CD4-positive, alpha-beta T cell treated with Interleukin-17A for 1 hour (primary cell): ENCODE measurements at places on chromosomes 16 and 17.

- peak; percentile 25 for DNase-seq
These were observed 638 bp upstream of the TMEM88 start for GRCh38 chr17:7854078-7854777.

DNA sequence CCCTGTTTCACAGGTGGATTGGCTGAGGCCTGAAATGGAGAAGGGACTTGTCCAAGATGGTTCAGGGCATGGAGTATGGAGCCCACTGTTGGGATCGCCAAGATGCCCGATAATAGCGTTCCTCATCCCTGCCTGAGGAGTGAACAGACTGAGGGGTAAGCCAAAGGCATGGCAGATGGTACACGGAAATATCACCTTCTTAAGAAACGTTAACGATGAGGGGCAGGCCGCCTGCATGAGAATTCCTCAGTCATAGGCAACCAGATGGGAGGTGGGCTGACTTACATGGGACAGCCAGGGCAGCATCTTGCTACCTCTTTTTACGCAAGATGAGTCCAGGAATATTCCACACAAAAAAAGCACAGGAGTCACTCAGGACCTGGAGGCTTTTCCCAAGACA is 188.1 kb downstream of the CCDC182 start:
- no peak for DNase-seq

GRCh38 chr16:73025151-73025855 is 22.6 kb downstream of the ZFHX3 start:
- DNase-seq = no peak

DNA sequence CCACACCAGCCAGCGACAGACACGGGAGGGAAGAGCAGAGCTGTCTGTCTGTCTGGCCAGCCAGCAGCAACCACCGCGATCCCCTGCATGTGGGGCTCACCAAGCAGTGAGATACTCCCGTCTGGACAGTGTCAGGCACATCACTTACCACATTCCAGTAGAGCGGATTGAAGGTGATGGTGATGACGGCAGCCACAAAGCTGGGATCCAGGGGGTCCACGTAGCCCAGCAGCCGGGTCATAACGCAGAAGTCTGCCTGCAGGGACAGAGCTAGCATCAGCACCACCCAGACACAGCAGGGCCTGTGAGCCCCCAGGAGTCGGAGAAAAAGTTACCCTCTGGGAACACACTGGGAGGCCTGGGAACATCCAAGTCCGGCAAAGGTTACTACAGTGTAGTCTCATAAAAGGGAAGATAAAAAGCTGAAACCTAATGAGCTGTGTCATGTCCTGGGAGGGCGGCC is 14.7 kb downstream of the PEMT start:
- no peak for DNase-seq

DNA sequence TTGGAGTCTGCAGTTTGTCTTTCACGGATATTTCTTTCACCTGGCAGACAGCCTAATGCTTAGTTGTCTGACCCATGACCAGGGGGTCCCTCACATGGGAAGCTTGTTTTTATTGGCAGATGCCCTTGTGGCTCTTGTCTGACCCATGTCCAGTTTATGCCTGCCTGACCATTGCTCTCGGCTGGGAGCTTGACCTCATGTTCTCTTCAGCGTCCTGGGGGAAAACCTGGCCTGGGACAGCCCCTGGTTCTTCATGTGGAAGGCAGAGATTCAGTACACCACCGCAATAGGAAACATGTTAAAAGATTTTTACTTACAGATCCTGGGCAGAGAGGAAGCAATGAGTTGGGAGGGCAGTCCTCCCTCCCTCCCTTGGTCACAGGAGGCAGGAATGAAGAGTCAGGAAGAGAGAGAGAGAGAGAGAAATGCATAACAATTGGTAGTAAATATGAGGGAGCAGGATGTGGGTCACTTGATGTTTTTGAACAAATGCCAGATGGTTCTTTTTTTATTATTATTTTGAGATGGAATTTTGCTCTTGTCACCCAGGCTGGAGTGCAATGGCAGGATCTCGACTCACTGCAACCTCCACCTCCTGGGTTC is 302.7 kb upstream of the MYOCD start:
- DNase-seq = no peak

- DNase-seq = peak; percentile 14
These were observed 92.9 kb downstream of the TBC1D16 start for GRCh38 chr17:79942591-79943346.

GRCh38 chr16:10321407-10322387 is 64.2 kb upstream of the ATF7IP2 start:
- DNase-seq = no peak

- peak; percentile 59 for DNase-seq
These were observed 668 bp downstream of the SPATA2L start for GRCh38 chr16:89700649-89701424.

GRCh38 chr16:30382111-30382881 is at the start of gene SEPTIN1:
Gene SEPTIN1 (minus strand): TSS chr16:30382561. CDS start chr16:30382542, 19 bp downstream.
- DNase-seq = peak; percentile 84

- DNase-seq = no peak
These were observed 88.9 kb upstream of the HLF start for GRCh38 chr17:55175788-55176427.

DNA sequence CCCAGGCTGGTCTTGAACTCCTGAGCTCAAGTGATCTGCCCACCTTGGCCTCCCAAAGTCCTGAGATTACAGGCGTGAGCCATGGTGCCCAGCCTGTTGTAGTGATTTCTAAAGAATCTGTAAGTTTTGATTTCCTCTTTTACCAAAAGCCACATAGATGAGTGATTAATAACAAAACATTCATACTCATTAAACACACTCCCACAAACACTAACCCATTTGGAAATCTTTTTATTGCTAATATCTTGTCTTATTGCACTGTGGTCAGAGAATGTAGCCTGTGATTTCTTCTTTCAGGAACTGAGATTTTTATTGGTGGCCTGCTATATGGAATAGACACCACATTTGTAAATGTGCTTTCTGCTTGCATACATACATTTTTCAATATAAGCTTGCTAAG is 31.6 kb downstream of the MYH10 start:
- no peak for DNase-seq

DNA sequence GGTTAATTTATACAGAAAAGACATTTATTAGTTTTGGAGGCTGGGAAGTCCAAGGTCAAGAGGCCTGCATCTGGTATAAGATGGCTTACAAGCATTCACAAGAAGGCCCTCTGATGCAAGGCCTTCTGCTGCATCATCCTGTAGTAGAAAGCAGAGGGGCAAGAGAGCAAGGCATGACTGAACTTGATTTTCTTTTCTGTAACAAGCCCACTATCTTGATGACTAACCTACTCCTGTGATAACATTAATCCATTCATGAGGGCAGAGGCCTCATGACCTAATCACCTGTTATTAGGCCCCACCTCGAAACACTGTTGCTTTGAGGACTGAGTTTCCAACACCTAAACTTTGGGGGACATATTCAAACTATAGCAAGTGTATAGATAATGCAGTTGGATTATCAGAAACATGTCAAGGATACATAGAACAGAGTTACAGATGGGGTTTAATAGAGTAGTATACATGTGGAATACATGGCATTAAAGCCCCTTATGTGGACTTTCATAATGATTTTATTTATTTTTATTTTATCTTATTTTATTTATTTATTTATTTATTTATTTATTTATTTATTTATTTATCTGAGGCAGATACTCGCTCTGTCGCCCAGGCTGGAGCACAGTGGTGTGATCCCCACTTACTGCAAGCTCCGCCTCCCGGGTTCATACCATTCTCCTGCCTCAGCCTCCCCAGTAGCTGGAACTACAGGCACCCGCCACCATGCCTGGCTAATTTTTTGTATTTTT is 88.2 kb downstream of the CHD9 start:
- no peak for DNase-seq
